ENCODE measurements at places on chromosomes 1 and 21. TPM values are rescaled to one million over a fixed set of nuclear protein-coding genes. Genes with fewer than 3 reads are reported as not detected.

Gene ATG4C
- 8.7 TPM for total RNA-seq

GRCh38 chr1:235050911-235051360, 77.7 kb downstream of the TOMM20 start:
- peak; percentile 62 for DNase-seq

GRCh38 chr1:16318555-16318954, 33.7 kb downstream of the FBXO42 start:
- DNase-seq, result no peak

DNA sequence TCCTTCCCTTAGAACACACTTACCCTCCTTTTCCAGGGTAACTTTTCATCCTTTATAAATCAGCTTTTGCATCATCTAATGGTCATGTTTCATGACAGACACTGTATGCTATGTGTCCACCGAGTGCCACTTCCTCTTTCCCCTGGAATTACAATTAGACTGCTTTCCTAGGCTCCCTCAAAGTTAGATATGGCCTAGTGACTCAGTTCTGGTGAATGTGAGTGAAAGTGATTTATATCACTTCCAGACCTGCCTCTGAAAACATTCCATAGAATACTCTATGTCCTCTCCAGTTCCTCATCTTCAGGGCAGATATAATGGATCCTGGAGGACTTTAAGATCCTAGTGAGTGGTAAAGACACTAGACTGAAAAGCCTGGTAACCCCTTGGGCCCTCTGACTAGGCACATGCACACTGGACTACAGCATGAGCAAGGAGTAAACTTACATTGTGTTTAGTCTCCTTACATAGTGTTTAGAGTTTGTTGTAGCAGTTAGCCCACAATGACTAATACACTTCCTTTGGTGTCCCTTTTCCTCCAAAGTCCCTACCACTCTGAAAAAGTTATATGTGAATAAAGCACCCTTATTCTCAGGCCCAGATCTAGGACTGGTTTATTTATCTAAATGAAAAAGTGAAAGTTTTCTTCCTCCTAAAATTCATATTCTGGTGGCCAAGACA, 59.3 kb downstream of the GPR88 start:
- no peak for DNase-seq

Gene PEAR1
- total RNA-seq, result 1.2 TPM

Gene CHD5
- total RNA-seq, result 0.96 TPM

DNA sequence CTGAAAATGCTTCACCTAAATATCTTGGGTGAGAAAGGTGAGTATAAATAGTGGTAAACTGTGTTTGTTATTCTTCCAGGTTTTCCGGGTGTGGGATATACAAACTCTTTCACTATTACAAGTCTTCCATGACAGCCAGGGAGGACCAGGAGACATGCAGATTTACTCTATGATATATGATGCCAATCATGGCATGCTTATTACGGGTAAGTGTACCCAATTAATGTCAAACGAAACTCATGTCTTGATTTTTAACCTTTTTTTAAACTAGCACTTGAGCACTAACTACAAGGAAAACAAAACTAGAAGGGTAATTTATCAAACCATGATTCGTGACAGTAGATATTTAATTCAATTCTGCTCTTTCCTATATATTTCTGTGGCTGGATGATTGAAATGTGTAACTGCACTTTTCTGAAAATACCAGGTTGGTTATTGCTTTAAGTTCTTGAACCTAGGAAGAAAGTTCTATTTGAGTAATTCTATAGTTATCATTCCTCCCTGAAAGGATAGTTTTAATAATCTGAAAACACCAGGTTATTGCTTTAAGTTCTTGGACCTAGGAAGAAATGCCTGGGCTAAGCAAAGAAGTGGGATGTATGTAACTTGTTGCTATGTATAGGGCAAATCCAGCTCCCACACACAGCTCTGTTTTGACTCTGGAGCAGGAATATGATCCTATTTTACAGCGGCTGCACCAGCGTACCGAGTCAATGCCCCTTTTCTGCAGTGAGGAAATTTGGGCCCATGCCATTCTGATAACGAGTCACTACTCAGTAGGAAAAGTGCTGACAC, 86.4 kb downstream of the WDR64 start:
- no peak for DNase-seq

- DNase-seq, result no peak
These were observed 55.5 kb upstream of the PSEN2 start for GRCh38 chr1:226814751-226815537.

- no peak for DNase-seq
These were observed 17.2 kb downstream of the DNAJC16 start for GRCh38 chr1:15543589-15544568.

DNA sequence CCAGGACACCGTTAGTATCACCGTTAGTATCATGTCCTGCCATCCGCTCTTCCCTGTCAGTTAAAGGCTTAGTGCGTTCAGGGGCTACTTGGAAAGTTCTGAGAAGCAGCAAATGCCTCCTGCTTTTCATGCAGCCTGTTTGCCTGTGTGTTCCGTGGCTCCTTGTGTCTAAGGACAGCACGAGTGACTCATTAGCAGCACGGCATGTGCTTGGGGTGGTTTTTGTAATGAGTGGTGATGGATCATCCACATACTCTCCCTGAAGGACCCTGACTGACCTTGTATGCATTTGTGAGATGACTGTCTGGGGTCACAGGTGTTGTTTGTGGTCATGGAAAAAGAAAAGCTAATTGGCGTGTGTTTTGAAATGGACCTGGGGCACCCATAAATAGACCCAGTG, 221.9 kb downstream of the PBX1 start:
- DNase-seq, result no peak

DNA sequence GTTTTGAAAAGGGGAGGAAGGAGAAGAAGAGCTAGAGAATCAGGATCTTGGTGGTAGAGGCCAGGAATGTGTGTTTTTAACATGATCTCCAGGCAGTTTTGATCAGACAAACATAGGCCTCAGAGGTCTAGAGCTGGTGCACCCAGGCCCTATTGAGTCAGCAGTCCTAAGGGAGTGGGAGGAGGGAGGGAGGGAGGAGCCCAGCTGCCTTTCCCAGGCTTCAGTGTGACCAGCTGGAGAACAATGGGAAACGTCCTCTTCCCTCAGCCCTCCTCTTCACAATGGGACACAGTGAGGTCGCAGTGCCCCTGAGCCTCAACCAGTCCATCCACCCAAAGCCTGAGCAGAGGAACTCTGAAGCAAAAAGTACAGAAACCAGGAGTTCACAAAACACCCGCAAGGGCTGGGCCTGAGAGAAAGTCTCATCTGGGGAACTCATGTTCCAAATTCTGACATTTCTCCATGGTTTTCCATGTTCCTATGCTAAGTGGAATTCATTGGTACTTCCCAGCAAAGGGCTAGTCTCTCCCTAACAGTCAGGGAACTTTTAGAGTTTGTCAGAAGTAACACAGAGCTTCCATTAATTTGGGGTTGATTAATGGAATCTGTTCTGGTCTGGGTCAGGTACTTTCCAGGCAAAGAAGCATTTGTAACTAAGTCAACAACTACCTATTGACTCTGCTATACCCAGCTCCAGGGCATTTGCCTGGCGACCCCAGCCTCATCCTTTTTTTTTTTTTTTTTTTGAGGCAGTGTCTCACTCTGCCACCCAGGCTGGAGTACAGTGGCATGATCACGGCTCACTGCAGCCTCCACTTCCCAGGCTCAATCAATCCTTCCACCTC, 37.5 kb downstream of the ELAPOR1 start:
- DNase-seq, result peak; percentile 23

DNA sequence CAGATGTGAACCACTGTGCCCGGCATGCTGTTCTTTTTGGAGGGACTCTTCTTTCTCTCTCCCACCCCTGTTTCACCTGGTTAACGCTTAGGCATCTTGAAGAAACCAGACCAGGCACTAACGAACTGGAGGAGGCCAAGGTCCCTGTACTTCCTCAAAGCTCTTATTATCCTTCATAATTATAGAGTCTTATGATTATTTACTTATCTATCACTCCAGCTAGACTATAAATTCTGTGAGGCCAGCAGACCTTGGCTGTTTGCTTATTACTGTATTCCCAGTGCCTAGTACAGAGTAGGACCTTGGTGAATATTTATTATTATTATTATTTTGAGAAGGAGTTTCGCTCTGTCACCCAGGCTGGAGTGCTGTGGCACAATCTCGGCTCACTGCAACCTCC, 5.8 kb downstream of the CSF3R start:
- no peak for DNase-seq

DNA sequence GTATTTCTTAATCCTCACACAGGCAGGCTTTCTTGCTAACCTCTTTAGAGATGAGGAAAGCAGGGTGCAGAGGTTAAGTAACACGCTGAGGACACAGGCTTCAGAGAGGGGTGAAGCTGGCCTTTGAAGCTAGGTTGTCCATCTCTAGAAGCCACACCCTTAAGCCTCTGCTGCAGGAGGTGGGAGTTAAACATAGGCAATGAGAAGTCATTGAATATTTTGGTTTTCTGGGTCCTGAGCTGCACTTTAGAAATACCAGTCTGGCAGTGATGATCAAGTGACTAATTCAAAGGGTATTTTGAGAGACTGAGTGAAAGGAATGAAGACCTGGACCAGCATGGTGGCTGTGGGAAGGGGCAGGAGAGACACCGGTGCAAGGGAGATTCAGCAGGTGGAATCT, 9.9 kb downstream of the KCNJ15 start:
- no peak for DNase-seq

GRCh38 chr21:28309596-28309995, 683.1 kb downstream of the LTN1 start:
- no peak for DNase-seq

- DNase-seq, result no peak
These were observed 664 bp upstream of the ADORA3 start for GRCh38 chr1:111504097-111504496.

DNA sequence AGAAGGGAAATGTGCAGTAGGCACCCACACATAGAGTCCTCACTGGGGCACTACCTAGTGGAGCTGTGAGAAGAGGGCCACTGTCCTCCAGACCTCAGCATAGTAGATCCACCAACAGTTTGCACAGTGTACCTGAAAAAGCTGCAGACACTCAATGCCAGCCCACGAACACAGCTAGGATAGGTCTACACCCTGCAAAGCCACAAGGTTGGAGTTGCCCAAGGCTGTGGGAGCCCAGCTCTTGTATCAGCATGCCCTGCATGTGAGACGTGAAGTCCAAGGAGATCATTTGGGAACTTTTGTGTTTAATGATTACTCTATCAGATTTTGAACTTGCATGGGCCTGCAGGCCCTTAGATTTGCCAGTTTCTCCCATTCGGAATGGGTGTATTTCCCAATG, 299.4 kb upstream of the OLFM3 start:
- no peak for DNase-seq

Gene SUSD4
- 0.47 TPM for total RNA-seq

Gene PUSL1
- 45.5 TPM for total RNA-seq
